ENCODE measurements at places on chromosomes 5 and 9.

DNA sequence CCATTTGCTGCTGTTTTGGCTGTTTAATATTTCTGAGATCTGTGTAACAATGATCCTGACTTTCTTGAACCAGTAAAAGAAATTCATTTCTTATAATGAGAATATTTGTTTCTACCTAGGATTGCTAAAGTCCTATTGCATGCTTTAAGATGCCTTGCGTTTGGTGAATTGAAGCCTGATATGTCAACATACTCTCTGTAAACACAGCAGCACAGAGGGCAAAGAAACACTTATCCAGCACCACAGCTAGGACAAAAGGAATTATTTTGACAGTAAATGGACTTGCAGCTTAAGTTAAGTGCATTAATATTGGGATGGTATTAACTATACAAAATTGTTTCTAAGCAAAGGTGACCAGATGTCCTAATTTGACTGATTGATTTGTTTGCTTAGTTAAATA lies 2031.2 kb upstream of the CDH6 start:
- no peak for DNase-seq

GRCh38 chr5:126449751-126450271 lies 26.6 kb downstream of the GRAMD2B start:
- DNase-seq, result peak; percentile 41

- no peak for DNase-seq
Measured at GRCh38 chr9:26809795-26810194, 82.8 kb downstream of the CAAP1 start.

DNA sequence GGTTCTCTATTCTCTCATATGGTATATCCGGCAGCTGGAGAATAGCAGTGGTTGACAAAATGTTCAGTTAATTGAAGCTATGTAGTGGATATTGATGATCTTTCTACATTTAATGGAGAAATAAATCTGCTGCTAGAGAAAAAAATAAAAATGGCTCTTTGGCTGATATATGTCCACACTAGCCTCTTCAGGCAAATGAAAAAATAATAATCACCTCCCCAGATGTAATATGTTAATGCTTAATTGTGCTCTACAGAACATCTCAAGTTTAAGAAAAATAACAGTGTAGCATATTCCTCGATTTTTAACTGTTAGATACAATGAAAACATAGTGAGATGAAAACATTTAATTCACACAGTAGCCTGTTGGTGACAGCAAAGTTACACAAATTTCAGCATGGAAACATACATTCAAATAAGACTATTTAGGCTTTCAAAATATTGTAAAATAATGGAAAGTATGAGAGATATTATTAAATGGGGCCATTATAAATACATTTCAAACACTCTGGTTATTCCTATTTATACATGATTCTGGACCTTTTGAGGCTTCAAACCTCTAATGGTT lies 543.0 kb downstream of the MAT2B start:
- no peak for DNase-seq

DNA sequence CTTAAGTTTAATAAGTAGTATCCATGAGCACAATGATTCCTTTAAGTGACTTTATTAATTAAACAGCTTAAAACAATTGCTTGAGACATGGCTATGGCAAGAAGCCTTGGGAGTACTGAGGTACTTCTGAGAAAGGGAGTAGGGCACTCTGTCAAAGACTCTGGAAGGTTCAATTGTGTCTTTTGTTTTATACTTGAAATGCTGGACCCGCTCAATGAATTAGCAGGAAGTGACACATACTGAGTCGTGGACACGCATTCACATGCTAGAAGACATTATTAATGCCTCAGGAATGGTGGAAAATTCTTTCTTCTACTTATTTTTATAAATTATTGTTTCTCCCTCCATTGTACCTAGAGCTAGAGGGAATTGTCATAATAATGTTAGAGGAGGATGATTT lies 347.3 kb upstream of the ZNF608 start:
- DNase-seq, result no peak

GRCh38 chr5:91219803-91220371 lies 163.2 kb downstream of the ARRDC3 start:
- DNase-seq, result no peak
